ENCODE measurements at places on chromosomes 6 and 20.

DNA sequence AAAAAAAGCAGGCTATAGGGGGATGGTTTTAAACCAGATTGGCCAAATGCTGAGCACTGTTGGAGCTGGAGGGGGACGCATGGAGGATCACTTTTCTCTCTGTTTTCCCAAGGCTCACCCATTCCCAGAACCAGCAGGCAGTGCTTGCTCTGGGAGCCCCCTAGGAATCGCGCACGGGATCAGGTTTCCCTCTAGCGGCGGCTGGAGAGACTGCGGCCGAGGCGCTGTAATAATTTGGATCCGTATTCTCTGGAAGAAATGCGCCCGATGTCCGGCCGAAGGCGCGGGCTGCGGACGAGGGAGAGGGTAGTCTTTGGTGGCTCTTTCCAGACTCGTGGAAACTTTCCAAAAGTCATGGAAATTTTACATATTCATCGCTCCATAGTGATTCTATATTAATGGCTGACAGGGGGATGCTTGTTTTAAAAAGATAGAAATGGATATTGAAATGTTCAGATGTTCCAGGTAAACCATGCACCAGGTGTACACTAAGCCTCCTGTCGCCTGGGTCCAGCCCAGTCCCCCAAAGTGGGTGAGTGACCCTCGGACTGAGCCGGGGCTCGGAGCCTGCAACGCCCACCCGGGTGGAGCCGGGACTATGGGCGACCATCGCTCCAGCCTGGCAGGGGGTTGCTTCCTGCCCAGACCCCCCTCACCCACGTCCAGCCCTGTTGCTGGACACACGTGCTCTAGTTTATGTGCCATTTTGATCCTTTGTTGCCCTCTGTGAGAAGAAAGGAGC is 78.7 kb upstream of the PHACTR3 start:
- no peak for DNase-seq

- no peak for DNase-seq
Observed at GRCh38 chr20:24353135-24353690, 116.2 kb upstream of the SYNDIG1 start.

- DNase-seq, result peak; percentile 1
Observed at GRCh38 chr6:105985098-105985815, 100.9 kb upstream of the PRDM1 start.

- DNase-seq, result no peak
Observed at GRCh38 chr6:56364827-56365339, 117.5 kb upstream of the COL21A1 start.

DNA sequence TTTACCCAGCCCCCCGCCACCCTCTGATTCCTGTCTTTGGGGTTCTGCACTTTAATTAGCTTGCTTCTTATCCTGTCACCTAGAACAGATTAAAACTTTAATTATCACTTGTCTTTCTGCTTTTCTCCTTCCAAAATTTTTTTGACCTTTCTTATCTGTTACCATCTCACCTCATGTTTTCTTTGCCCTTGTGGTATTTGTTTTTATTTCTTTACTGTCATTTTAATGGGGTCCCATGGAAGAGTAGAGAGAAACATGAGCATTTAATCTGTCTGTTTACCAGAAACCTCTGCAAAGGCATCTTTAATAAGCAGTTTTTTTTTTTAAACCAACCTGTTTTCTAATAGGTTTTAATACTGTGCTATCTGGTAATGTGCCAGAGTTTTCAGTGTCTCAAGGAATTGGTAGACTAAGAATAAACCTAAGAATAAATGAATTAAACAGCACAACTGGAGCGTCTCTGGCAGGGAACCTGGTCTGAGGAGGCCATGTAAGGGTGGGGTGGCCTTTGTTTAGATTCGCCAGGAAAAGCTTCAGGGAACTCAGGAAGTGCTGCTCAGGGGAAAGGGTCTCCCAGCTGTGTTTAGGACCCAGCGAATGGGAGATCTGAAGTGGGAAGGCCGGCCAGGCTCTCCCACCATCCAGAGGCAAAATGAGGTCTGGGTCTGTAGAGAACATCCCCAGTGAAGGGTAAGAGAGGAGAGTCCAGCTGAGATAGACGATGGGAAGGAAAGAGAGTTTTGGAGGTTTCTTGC is 69.8 kb downstream of the ARID1B start:
- DNase-seq, result no peak
